ENCODE measurements at places on chromosomes 12 and 14.

DNA sequence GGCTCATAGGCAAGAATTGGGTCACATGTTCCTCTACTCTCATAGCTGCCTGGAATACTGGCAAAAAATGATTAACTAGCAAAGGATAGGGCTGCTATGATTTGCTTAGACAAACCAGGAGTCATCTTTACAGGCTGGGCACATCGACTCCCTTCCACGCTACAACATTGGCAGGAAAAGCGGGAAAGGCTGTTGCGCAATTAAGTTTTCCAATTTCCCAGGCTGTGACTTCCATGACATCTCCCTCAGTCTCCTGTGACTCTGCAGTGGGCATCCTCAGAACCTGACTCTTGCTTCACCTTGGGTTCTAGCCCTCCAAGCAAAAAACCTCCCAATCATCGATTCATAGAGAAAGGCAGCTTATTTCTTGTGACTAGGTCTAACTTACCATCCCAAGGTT, 184.5 kb upstream of the E2F7 start:
- DNase-seq, result no peak

DNA sequence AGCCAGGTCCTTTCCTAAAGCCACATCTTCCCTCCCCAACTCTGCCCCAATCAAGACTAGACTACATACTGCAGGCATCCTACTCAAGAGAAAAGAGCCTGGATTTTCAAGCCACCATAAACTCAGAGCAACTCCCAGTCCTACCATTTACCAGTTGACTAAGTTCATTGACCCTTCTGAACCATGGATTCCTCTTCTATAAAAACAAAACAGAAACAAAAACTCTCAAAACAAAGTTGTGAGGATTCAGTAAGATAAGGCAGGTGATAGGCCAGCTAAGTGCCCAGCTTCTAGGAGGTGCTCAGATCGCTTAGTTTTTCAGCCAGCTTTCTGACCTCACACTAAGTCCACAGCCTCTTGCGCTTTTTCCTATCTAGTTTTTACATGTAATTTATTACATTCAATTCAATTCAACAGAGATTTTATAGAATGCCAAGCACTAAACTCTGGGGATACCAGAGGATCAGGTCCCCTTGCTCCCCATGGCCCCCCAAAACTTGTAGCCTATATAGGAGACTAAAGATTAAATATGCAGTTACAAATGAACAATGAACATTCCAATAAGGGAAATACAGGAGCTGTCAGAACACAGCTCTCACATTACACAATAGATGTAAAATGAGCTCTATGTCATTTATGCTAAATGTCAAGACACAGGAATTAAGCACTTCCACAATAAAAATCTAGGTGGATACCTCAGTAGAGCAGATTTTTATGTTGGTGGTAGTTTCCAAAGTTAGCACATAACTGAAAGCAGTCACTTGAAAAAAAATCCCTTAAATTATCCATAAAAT, 104.5 kb upstream of the EGLN3 start:
- DNase-seq, result no peak

DNA sequence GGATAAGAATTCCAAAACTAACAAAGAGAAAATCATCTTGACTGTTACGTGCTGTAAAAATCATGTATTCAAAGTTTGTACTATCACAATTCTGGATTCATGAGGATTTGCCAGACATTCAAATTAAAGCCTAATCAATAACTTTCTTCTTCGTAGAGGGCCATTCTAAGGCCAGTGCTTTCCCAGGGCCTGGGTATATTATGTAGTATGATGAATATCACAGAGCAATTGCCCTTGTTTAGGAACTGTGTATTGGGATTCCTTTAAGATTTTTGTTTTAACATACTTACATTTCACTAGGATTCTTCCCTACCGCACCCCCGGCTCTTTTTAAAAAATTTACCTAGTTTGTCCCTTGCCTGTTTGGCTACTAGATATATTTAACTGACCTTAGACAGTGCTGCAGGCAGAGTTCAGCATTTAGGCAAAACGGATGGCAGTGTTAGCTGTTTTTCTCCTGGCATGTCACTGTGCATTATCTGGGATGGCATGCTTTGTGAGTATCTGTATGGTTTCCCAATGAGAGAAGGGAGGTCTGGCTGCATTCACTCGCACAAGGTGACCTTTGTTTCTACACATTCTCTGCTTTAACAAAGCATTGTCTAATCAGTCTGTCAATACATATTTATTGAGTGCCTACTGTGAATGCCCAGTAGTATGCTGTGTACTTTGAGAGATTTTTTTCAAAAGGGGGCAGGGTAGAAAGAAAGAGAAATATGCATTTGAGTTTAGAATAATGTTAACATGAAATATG, 63.3 kb downstream of the ERC1 start:
- DNase-seq, result peak; percentile 63

DNA sequence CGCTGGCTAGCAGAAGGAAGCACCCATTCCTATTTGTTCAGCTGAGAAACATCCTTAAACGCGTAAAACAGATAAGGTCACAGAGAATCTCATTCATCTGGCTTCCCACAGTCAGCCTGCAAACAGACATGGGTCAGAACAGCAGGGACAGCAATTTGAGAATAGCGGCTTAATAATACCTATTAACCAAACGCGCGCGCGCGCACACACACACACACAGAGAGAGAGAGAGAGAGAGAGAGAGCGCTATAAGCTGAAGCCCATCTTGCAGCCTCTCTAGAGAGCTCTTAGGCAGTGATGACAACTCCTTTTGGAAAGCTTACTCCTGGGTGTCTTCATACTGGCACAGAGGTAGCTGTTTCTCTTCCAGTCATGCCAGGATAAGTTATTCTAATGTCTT, 26.4 kb downstream of the TMEM132D start:
- no peak for DNase-seq

- DNase-seq, result peak; percentile 77
Observed at GRCh38 chr14:92471919-92472318, 41.7 kb upstream of the RIN3 start.

DNA sequence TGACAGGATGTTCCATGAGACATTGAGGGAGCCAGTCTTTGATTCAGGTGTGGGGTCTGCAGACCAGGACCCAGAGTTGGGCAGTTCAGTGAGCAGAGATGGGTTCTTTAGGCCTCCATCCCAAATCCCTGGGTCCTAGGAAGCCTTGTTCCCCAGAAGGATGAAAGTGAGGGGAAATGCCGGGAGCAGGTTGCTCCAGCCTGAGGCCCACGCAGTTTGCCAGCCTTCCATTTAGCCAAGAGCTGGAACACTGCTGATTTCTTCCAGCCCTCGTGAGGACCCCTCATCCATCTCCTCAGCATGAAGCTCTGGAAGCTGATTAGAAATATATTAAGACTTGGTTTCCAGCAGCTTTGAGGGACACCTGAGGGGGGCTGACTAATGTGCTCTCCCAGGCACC, 12.1 kb downstream of the C14orf132 start:
- no peak for DNase-seq
